ENCODE measurements at places on chromosomes 2 and 18. TPM values are rescaled to one million over a fixed set of nuclear protein-coding genes. Genes with fewer than 3 reads are reported as not detected.

The TMEM247 gene
- not detected for total RNA-seq

The DOCK10 gene
- 17.6 TPM for total RNA-seq

The SLC4A5 gene
- 0.09 TPM for total RNA-seq

The SP5 gene
- total RNA-seq: not detected

The NT5C1B gene
- not detected for total RNA-seq

The SCYGR4 gene
- not detected for total RNA-seq

The STAM2 gene
- 25.7 TPM for total RNA-seq

Measured in endothelial cell of coronary artery (primary cell).